ENCODE measurements at places on chromosomes 7 and 10. TPM values are rescaled to one million over a fixed set of nuclear protein-coding genes. Genes with fewer than 3 reads are reported as not detected.

Gene CCDC136
- total RNA-seq, result 4.7 TPM

Gene DRGX
- not detected for total RNA-seq

Gene DYNC1I1
- 1.6 TPM for total RNA-seq

Gene SSC4D
- total RNA-seq, result 1.0 TPM

Gene ELFN1
- 1.6 TPM for total RNA-seq

Gene ELAPOR2
- total RNA-seq, result 7.8 TPM

Gene CTAGE8
- not detected for total RNA-seq

Gene CH25H
- under 0.01 TPM for total RNA-seq

Gene CHAT
- not detected for total RNA-seq

Gene ZNF804B
- not detected for total RNA-seq

Gene AGAP5
- total RNA-seq, result 4.7 TPM

Gene RBP4
- total RNA-seq, result 12.5 TPM

Gene TMEM236
- under 0.01 TPM for total RNA-seq

Gene LRIT1
- total RNA-seq, result not detected

Gene RNLS
- 4.7 TPM for total RNA-seq

Gene TMEM130
- total RNA-seq, result 0.52 TPM

Gene NDUFA5
- 39.1 TPM for total RNA-seq

Gene FGFR2
- 11.5 TPM for total RNA-seq

Gene OGDHL
- total RNA-seq, result 0.52 TPM

Gene CYP2C18
- total RNA-seq, result not detected

Gene CALML5
- not detected for total RNA-seq

Gene HYAL4
- total RNA-seq, result under 0.01 TPM

Gene IQUB
- total RNA-seq, result 0.52 TPM
